Transverse colon (tissue), 4 donors: ENCODE measurements at places on chromosomes 2 and 18. TPM values are rescaled to one million over a fixed set of nuclear protein-coding genes. Genes with fewer than 3 reads are reported as not detected.

MALT1 gene
- 21.8 TPM for total RNA-seq

DNA sequence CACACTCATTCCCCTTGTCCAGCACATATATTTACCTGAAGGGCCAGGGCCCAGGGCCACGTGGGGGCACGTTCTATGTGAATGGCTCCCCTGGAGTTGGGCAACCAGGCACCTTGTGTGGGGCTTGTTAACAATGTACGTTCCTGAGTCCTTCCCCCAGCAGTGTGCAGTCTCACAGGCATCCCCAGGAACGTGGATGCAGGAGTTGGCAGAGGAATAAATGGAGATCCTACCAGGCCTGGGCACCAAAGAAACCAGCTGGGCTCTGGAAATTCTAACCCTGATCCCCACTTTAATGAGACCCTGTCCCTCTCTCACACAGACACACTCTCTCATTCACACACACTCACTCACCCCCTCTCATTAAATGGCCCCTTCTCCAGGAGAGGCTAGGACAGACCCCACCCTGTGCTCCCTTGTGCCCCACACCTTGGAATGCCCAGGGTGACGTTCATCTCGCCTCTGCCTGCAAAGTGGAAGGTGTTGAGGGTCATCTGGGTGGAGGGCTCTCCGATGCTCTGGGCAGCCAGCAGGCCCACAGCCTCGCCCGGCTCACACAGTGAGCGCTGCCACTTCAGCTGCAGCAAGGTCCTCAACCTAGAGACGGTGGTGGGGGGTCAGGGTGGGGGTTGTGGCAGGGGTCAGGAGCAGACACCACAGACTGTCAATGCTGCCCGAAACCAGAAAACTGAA is 65.6 kb downstream of the POLR1A start:
- peak overlapping the region; percentile 83 for H3K27ac ChIP-seq
- no peaks in the 10 kb centered on the region for H3K27me3 ChIP-seq
- H3K4me1 ChIP-seq: peaks cover 38% of the 10 kb centered on the region
- no peak for DNase-seq
- H3K4me3 ChIP-seq: no peak overlapping the region

NDUFV2 gene
- 118 TPM for total RNA-seq

ACMSD gene
- total RNA-seq: not detected

DNA sequence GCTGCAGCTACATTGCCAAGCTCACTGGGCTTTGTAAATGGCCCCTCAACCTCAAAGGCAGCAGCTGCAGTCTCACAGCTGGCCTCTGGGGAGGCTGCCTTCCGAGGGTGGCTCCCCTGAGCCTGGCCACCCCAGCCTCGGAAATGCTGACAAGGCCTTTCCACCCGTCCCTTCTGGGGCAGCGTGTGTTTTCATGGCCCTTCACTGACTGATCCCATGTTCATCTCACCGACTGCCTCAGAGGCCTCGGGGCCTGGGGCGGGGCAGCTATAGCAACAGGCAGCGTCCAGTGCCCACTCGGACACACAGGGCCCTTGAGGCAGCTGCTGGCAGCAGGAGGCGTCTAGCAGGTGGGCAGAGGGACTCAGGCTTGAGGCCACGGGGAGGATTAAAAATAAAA is 149.7 kb downstream of the GLI2 start:
- DNase-seq: no peak
- H3K27me3 ChIP-seq: peaks cover 6% of the 10 kb centered on the region
- H3K4me3 ChIP-seq: no peak overlapping the region
- no peaks in the 10 kb centered on the region for H3K4me1 ChIP-seq
- H3K27ac ChIP-seq: no peak overlapping the region

GRCh38 chr2:239401881-239402233 is 1.0 kb upstream of the HDAC4 start:
- no peaks in the 10 kb centered on the region for H3K36me3 ChIP-seq
- peak overlapping the region; percentile 96 for H3K27ac ChIP-seq
- no peaks in the 10 kb centered on the region for H3K27me3 ChIP-seq
- peaks cover 23% of the 10 kb centered on the region for H3K4me1 ChIP-seq

ACADL gene
- total RNA-seq: 1.3 TPM

GRCh38 chr2:149049142-149049541 is 10.6 kb downstream of the LYPD6B start:
- H3K36me3 ChIP-seq: no peaks in the 10 kb centered on the region
- H3K4me3 ChIP-seq: no peak overlapping the region
- no peaks in the 10 kb centered on the region for H3K4me1 ChIP-seq
- DNase-seq: no peak

- no peak overlapping the region for H3K4me3 ChIP-seq
- H3K36me3 ChIP-seq: peaks cover 5% of the 10 kb centered on the region
- H3K27ac ChIP-seq: no peak overlapping the region
Observed at GRCh38 chr2:105814291-105814940, 69.7 kb downstream of the NCK2 start.

GRCh38 chr18:35511833-35512232 is 14.1 kb upstream of the INO80C start:
- no peak overlapping the region for H3K4me3 ChIP-seq
- DNase-seq: no peak
- no peak overlapping the region for H3K27ac ChIP-seq
- H3K4me1 ChIP-seq: no peaks in the 10 kb centered on the region
- H3K27me3 ChIP-seq: no peaks in the 10 kb centered on the region
